IMR-90 (cell line): ENCODE measurements at places on chromosomes 5 and 9.

- no peak for DNase-seq
Measured at GRCh38 chr9:96522366-96522765, 72.4 kb downstream of the HABP4 start.

GRCh38 chr5:158899211-158899610 lies 200.5 kb downstream of the EBF1 start:
- no peak for DNase-seq

DNA sequence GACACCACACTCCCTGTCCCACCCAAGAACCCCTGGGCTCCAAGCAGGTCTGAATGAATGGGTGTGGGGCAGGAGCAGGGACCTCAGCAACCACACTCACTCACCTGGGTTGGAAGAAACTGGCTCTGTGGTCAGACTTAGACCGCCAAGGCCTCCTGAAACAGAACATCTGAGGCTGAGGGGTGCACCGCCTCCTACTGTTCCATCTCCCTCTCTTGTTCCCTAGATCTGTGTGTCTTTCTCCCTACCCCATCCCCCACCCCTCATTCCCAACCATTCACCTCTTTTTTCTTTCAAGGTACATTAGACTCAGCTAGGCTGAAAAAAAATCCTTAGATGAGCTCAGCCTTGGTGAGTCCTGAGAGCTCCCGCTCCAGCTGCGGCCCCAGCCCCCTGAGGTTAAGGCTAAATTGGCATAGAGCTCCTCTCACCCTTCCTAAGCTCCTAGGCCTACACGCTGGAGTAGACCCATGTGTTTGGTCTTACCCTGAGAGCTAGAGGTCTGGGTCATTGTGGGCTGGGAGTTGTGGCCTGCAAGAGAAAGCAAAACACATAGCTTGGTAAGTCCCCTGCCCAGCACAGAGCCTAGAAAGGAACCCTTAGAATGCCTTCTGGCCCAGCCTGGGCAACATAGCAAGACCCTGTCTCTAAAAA lies 4.8 kb downstream of the ECSCR start:
- DNase-seq = no peak

DNA sequence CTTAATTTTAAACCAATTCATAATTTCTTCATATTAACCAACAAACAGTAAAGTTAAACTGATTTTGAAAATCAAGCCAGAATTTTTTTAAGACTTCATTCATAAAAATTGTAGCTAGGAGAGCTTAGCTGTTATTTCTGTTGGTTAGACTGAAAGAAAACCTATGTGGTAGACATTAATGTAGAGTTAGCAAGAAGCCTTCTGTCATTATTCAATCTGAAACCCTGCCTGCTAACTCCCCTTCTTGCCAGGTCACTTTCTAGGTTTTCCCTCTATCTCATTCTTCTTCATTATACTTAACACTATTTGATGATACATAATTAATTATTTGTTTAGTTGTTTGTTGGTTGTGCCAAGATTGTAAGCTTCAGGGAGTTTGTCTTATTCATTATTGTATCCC lies 304.3 kb upstream of the MEF2C start:
- DNase-seq = no peak

GRCh38 chr5:72015103-72015548 lies 92.1 kb upstream of the MAP1B start:
- peak; percentile 56 for DNase-seq

GRCh38 chr9:83336706-83337105 lies 201.5 kb downstream of the FRMD3 start:
- DNase-seq = no peak

- no peak for DNase-seq
Measured at GRCh38 chr9:118091226-118091625, 387.0 kb downstream of the TLR4 start.

- no peak for DNase-seq
Measured at GRCh38 chr5:34673463-34674125, 17.5 kb downstream of the RAI14 start.

- DNase-seq = no peak
Measured at GRCh38 chr9:22379272-22379671, 67.4 kb upstream of the DMRTA1 start.

- DNase-seq = no peak
Measured at GRCh38 chr5:104370523-104370922, 807.9 kb upstream of the NUDT12 start.

- DNase-seq = no peak
Measured at GRCh38 chr5:22470408-22470807, 382.7 kb downstream of the CDH12 start.

GRCh38 chr5:43041110-43041668 lies 1.1 kb upstream of the ANXA2R start:
- DNase-seq = no peak

DNA sequence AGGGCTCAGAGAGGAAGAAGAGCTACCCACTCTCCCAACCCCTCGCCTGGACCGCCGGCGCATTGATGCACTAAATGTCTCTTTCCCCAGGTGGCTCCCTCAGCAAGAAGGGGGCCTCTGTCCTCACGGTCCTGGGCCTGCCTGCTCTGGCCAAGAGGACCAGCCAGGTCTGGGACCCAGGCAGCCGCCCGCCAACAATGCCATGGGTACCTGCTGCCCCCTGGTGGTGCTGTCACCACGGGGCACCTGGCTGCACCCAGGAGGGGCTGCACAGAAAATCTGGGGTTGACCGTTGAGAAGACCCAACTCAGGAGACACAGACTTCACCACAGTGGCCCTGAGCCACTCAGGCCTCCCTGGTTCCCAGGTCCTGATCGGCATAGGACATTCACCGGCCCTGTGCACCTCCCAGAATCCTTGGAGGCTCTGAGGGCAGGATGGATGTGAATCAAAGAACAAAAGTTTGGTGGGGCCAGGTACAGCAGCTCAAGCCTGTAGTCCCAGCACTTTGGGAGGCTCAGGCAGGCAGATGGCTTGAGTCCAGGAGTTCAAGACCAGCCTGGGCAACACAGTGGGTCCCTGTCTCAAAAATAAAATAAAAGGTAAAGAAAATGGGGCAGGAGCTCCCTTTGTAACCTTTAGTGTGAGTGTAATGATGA lies 2.4 kb upstream of the VAV2 start:
- peak; percentile 54 for DNase-seq

GRCh38 chr5:41093803-41094202 lies 22.7 kb upstream of the MROH2B start:
- DNase-seq = no peak

DNA sequence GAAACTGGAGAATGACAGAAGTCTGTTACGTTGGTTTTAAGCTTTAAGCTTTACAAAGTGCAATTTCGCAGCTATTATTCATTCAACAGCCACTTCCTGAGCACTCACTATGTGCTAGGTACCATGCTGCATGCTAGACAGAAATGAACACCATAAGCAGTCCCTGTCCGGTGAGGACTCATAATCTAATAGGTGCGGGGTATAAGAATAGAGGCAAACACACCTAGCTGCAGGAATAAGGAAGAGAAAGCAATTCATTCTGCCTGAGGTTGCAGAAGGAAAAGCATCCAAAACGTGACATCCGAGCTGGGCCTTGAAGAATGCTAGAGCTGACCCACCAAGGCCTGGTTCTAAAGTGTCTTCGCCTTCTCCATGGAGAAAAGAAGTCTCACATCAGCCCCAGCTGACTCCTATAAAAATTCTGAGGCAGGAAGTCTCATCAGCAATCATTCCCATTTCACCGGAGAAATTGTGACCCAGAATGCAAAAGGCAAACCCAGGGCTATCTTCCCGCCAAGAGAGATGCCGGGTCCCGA lies 542 bp downstream of the FKBP15 start:
- DNase-seq = no peak

DNA sequence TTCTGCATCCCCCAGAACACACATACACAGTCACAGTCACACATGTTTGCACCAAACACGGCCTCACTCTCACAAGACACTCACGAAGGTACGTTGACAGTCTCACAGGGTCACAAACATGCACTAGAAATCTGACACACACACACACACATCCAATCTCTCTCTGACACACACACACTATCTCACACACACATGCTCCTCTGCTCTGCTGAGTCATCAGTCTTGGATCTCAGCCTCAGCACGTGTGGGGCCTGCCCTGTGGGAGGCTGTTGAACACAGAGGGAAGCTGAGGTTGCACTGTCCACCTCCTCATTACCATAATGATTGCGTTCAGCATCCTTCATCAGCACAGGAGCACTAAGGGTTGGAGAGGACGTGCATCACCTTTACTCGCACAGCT lies 188.8 kb downstream of the MTRR start:
- peak; percentile 56 for DNase-seq

GRCh38 chr5:34488984-34489383 lies 167.1 kb upstream of the RAI14 start:
- no peak for DNase-seq

DNA sequence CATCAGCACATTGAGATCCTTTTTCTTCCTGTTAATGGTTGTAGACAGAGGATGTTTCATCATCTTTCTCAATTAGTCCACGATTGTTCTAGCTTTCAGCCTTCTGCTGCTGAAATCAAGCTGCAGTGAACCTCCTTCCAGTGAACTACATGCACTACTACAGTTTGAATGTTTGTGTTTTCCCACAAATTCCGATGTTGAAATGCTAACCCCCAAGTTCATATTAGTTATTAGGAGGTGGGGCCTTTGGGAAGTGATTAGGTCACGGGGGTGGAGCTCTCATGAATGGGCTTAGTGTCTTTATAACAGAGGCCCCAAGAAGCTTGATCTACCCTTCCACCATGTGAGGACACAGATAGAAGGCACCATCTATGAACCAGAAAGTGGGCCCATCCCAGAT lies 32.9 kb downstream of the NSG2 start:
- no peak for DNase-seq

GRCh38 chr5:124584991-124585715 lies 161.3 kb downstream of the ZNF608 start:
- peak; percentile 31 for DNase-seq
